EH (cell line): ENCODE measurements at places on chromosomes 3 and 15.

DNA sequence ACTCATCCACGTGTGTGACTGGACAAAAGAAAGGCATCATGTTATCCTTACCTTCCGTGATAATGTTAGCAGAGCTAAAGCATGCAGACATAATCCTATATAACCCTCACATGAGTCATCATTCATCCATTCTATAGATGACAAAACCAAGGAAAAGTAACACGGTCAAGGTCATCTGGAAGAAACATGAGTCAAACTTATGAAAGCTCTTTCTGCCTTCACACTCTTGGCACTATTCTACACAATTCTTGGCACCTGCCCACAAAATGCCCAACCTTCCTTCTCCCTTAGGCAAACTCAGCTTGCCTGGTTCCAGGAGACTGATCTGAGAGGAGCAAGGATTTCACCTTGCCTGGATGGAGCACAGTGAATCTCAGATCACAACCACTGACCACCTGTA lies 66.9 kb downstream of the PRICKLE2 start:
- DNase-seq = no peak

DNA sequence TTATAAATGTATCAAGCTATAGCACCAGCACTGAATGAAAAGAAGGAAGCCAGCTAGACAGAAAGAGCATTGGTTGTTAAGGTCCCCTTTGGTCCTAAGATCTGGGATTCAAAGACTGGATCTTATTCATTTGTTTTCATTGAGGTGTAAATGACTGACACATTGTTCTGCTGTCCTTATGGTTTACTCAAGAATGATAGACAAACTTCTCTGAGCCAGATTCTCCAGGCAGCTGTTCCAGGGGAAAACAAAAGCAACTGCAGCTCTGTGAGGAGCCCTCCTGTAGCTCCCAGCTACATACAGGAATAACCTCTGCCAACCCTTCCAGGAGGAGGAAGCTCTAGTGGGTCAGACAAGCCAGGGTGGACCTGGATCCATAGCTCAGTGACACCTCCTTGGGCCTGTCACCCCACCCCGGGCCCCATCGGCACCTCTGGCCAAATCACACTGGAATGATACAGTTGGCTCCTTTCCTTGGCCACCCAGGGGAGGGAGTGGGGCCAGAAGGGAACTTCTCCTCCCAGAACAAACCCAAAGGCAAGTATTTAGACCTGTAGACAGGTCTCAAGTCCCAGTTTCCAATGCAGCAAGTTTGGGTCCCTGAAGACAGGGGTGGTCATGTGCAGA lies 57.8 kb downstream of the ZNF621 start:
- DNase-seq = no peak

DNA sequence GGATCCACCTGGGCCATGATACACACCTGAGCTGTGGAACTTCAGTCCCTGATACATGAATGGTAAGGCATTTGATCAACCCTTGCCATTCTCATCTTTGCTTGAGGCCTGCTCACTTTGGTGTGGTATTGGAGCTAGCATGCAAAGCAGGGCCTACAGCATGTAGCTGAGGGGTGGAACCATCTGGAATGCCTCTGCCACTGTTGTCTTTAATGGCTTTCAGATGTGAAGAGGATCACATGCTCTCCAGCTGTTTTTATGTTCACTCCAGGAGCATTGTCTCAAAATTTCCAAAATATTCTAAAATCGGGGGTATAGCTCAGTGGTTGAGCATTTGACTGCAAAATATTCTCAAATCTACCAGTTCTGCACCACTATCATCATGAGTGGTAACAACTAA lies 64.4 kb upstream of the PHLDB2 start:
- peak; percentile 58 for DNase-seq

DNA sequence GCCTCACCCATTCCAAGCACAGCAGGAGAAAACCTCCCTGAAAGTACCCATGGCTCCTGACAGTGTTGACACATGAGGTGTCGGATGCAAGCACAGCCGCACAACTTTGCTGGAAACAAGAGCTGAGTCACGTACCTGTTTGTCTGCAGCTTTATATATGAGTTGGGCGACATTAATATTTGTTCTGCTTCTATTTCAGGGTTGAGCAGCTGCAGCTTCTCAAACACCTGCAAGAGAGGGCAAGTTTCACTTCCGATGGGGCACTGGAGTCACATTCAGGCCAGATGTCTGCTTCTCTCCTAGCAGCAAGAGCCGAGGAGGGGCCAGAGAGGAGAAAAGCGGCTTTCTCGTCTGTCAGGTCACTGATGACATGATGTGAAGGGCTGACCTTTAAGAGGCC lies 88.0 kb downstream of the NUP210 start:
- no peak for DNase-seq

- DNase-seq = no peak
Measured at GRCh38 chr3:154098376-154098775, 22.8 kb upstream of the ARHGEF26 start.

- peak; percentile 54 for DNase-seq
Measured at GRCh38 chr15:39100106-39100660, 480.7 kb upstream of the THBS1 start.

DNA sequence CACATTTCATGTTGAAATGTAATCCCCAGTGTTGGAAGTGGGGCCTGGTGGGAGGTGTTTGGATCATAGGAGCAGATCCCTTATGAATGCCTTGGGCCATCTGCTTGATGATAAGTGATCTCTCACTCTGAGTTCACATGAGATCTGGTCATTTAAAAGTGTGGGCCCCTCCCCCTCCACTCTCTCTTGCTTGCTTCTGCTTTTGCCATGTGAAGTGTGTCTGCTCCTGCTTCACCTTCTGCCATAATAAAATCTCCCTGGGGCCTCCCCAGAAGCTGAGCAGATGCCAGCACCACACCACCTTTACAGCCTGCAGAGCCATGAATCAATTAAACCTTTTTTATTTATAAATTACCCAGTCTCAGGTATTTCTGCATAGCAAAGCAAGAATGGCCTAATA lies 14.2 kb upstream of the CD200R1L start:
- DNase-seq = no peak

DNA sequence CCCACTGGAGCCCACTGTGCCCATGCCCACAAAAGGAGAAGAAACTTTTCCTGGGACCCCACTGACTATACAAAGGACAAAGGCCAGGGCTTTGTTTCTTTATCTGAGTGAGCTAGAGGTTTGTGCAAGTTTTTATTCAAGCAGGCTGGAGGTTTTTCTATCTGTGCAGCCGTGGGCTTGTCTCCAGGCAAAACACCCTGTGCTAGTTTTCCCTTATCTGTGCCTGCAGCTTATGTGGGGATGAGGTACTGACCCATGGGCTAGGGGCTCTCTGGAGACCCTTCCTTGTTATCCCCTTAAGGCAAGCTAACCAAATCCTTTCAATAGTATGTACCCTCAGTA lies 545.5 kb downstream of the ZPLD1 start:
- no peak for DNase-seq

GRCh38 chr3:191065181-191065805 lies 133.7 kb upstream of the OSTN start:
- DNase-seq = peak; percentile 44

DNA sequence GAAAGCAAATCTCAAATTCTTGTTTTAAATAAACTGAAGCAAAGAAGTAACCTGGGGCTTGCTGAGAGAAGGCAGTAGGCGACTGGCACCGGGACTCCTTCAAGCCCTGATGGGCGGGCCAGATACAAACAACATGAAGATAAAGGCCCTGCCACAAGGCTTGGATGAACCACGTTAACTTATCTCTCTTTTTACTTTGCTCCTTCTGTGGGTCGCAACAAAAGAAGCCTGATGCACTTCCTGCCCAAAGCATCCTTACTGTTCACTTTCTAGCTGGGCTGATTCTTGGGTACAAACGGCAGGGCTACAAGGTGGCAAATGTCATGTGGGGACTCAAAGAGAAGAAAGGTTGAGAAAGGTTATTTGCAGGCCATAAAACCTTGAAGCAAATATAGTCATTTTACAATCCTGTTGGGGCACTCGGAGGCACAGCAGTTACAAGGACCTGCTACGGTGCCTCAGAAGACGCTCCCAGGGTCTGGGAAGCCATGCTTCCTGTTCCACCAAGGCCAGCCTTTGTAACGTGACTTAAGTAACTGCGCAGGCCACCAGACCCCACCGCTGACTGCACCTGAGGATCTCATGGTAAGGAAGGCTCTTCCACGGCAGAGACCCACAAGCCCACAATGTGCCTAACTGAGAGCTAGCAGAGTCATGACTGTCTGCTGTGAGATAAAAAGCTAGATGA lies 71.1 kb downstream of the CHSY1 start:
- no peak for DNase-seq

- DNase-seq = no peak
Measured at GRCh38 chr3:19711160-19711782, 222.7 kb downstream of the EFHB start.

- DNase-seq = no peak
Measured at GRCh38 chr3:30708472-30708871, 102.1 kb downstream of the TGFBR2 start.

GRCh38 chr3:42692667-42693529 lies 7.6 kb downstream of the KLHL40 start:
- no peak for DNase-seq

- no peak for DNase-seq
Measured at GRCh38 chr3:180433152-180433551, 168.8 kb upstream of the TTC14 start.

- no peak for DNase-seq
Measured at GRCh38 chr15:57305009-57305408, 71.3 kb upstream of the CGNL1 start.

GRCh38 chr3:176766862-176767261 lies 430.4 kb downstream of the TBL1XR1 start:
- DNase-seq = peak; percentile 11

- DNase-seq = peak; percentile 5
Measured at GRCh38 chr3:169659820-169660674, 3.5 kb downstream of the MECOM start.

DNA sequence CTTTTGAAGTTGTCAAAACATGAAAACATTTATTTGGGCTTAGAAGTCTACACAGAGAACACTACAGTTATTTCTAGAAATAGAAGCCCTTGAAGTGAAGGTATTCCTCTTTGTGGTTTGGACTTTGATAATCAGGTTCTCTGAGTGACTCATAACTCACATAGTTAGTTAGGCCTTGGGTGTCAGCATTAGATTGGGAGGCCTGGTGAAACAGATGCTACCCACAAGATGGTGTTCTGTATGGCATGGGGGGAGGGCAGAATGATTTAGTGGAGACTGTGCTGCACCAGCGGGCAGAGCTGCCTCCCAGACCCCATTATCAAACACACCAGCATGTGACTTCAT lies 108.9 kb upstream of the ETV5 start:
- DNase-seq = no peak

- DNase-seq = no peak
Measured at GRCh38 chr3:117444175-117444574, 734.6 kb downstream of the TUSC7 start.

- no peak for DNase-seq
Measured at GRCh38 chr3:183619624-183620251, 15.7 kb upstream of the KLHL24 start.

- no peak for DNase-seq
Measured at GRCh38 chr15:22863356-22863755, 24.9 kb downstream of the NIPA2 start.

DNA sequence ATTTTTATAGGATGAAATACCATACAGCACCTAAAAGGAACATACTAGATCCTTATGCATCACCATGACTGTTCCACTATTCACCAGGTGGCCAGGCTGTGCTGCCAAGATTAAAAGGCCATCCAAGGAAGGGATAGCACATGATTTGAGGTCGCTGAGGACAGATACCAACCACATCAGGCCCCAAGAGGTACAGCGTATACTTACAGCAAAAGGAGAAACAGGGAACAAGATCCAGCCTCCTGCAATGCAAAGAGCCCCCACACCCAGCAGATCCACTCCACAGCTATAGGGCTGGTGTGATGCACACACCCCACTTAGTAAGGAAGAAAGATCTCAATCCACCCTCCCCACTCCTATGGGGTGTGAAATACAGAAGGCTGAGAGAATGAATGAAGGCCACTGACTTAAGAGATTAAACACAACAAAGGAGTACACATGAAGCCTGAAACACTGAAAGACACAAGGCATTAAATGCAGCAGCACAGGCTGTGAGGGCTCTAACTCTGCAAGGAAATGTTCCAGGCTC lies 32.0 kb upstream of the ZNF445 start:
- peak; percentile 1 for DNase-seq

- DNase-seq = no peak
Measured at GRCh38 chr3:185172086-185173049, 19.5 kb upstream of the C3orf70 start.

DNA sequence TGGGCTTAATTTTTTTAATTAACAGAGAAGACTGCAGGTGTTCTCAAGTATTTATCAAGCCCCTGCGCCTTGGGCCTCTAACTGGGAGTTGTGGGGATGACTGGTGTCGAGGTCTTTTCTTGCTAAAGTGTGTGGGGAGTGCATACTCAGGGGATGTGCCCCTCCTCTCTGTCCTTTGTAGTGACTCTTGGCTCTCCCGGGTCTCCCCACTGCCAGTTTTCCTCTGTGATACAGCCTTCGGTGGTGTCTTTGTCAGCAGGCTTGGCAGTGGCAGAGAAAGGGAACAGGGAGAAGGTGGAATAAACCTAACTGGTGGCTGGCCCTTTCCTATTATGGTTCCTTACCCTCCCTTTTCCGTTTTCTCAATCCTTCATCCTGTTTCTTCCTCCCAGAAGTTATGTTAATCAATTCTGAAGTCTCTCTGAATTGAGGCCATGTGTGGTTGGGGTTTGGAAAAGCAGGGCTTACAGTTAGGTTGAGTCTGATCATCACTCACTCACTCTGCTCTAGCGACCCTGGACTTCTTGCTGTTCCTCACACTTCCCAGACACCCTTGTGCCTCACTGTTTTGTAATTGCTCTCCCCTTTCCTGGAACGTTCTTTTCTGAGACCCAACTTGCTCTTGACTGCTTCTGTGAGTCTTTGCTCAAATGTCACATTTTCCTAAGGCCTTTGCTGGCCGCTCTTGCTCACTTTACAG lies 158.1 kb downstream of the PTPRG start:
- DNase-seq = no peak

DNA sequence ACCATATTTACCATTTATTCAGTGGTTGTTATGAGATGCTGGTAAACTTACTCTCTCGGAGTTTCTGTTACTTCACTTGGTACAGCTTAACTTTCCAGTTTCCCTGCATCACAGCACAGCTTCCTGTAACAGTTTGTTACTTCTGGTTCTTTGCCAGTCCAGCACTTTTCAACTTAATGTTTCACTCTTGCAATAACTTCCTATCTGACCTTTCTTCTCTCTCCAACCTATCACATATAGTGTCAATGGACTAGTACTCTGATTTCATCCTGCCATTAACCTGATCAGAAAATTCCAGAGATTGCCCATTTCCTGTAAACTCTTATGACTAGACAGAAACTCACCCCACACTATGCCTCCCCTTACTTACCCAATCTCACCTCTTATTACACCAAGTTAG lies 3.9 kb upstream of the ATP11B start:
- DNase-seq = peak; percentile 8

DNA sequence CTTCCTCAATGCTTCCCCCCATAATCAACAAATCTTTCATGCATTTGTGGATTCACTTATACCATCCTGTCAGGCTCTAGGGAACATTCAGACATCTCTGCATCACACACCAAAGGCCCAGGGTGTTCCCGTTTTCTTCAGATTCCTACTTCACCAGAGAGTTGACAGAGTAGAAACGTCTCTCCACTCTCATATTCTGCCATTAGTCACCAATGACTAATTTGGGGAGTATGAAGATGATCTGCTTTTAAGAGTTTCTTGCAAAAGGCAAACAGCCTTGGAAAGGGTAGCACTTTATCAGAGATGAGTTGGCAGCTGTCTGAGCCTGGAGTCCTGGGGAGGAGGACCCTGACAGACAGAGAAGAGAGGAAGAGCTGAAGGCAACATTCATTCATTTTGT lies 55.8 kb upstream of the DGKG start:
- peak; percentile 95 for DNase-seq
